ENCODE measurements at places on chromosomes 3 and 15.

GRCh38 chr3:65902304-65902793 lies 136.4 kb downstream of the MAGI1 start:
- no peak for DNase-seq

DNA sequence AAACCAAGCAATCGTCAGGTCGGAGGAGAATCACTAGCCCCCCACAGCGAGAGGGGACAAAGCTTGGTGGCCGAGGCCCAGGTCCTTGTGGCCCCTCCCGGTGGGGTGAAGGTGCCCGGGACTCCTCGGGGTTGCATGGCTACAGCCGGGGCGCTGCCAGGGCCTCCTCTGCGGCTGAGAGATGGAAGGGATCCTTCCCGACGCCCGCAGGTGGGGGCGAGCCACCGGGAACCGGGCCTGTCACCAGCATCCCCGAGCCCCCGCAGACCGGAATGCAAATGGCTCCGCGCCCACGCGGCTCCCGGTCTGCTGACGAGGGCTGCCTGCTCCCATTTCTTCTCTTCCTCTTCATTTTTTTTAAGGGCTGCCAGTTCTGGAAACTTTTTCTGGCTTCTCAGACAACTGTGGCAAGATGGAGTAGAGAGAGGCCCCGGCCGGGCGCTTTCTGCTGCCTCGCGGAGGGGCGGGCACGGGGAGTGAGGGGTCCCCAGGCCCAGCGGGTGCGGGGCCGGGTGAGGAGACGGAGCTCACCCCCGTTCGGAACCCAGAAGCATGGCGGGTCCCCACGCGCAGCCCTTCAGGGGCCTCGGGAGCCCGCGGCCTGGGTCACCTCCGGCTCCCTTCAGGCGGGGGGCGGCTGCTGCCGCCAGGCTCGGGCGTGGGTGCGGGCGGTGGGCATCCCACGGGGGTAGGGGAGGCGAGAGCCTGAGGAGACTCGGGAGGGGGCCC lies 27.5 kb downstream of the MELTF start:
- peak; percentile 54 for DNase-seq

DNA sequence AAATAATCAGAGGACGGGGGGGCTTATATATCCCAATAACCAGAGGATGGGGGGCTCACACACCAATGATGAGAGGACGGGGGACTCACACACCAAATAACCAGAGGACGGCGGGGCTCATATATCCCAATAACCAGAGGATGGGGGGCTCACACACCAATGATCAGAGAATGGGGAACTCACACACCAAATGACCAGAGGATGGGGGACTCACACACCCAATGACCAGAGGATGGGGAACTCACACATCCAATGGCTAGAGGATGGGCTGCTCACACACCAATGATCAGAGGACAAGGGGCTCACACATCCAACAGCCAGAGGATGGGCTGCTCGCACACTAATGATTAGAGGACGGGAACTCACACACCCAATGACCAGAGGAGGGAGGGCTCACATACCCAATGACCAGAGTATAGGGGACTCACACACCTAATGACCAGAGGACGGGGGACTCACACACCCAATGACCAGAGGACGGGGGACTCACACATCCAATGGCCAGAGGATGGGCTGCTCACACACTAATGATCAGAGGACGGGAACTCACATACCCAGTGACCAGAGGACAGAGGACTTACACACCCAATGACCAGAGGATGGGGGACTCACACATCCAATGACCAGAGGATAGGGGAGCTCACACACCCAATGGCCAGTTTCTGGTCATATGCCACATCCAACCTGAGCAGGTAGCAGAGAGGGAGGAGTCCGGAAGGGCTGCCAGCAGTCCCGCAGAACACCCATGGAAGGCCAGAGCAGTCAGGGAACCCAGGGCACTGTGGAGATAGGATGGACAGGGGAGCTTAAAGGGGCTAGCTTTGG lies 10.6 kb downstream of the RAB6B start:
- DNase-seq: no peak

DNA sequence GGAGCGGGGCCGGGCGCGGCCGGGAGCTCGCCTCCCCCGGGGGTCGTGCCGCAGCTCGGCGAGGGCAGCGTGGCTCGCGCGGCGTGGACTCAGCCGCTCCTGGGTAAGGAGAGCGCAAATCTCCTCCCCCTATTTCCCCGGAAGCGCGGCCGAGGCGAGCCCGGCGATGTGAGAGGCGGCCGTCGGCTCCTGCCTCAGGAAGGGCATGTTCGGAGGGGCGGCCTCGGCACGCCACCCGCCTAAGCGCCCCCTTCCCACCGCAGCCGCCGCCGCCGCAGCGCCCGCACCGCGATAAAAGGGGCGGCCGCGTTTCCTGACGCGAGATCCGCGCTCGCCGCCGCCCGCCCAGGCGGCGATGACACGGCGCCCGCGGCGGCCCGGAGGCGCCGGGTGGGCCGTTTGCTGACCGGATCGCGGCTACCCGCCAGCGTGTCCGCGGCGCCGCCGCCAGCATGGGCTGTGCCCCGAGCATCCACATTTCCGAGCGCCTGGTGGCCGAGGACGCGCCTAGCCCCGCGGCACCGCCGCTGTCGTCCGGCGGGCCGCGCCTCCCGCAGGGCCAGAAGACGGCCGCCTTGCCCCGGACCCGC lies at the start of gene PDE8A:
Gene PDE8A (plus strand): TSS at position 146 of the 590 bp plus-strand sequence. CDS start 307 bp downstream, at position 453.
- peak; percentile 37 for DNase-seq

DNA sequence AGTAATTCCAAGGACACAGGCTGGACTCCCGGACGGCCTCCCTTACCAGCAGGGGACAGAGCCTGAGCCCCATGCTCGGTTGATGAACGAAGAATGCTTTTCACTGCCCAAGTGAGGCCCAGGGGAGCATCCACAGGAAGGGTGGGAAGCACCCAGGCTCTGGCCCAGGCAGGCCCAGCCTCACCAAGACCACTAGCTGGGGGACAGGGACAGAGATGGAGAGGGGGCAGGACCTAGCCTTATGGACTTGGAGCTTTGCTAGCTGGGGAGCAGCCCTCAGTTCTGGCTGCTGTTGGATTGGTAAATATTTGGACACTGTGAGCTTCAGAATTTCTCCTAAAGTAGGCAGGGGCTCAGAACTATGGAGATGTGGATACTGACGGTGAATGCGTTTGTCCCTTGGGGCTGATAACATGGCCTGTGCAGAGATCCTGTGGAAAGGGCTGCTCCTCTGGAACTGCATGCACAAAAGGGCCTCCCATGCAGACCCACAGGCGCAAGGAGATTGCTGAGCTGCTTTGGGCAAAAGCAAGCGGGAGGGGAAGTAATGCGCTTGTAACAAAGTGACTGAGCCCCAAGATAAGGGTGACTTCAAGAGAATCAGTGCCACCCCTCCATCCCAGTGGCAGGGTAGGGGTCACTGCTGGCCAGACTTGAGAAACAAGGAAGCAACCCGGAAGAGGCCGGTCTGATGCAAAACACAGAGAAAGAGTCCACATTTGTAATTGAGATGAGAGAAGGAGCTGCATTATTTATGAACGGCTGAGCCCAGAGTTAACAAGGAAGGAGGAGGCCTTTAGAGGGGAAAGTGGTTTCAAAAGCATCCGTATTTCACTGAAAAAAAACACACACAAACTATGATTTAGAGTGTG lies 70.1 kb upstream of the MEF2A start:
- no peak for DNase-seq

- no peak for DNase-seq
Observed at GRCh38 chr15:77495838-77496596, 75.3 kb downstream of the HMG20A start.

GRCh38 chr3:171133337-171133736 lies 106.8 kb upstream of the SLC2A2 start:
- DNase-seq: no peak

DNA sequence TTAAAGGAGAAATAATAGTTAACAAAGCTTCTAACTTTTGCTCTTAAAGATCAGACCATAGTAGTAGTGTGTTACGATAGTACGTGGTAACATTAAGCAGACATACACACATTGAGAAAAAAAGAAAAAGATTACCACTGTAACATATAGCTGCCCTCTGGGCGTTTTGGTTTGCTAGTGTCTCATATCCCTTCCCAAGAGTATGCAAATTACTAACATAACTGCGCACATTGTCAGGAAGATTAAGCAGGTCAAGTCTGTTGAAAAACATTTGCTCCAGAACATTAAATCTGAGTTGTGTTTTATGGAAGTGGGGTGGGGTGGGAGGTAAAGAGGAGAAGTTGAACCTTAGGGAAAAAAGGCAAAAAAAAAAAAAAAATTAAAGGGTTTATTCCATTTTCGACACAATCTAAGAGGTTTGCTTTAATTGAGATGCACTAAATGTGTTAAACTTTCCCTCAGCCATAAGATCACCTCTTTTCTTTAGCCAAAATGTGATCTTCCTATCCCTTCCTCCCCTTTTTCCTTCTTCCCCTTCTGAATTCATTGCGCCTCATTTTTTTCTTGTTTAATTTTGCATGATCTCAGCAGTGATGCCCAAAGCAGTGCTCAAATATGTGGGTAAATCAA lies 1.5 kb upstream of the LRIG1 start:
- no peak for DNase-seq

DNA sequence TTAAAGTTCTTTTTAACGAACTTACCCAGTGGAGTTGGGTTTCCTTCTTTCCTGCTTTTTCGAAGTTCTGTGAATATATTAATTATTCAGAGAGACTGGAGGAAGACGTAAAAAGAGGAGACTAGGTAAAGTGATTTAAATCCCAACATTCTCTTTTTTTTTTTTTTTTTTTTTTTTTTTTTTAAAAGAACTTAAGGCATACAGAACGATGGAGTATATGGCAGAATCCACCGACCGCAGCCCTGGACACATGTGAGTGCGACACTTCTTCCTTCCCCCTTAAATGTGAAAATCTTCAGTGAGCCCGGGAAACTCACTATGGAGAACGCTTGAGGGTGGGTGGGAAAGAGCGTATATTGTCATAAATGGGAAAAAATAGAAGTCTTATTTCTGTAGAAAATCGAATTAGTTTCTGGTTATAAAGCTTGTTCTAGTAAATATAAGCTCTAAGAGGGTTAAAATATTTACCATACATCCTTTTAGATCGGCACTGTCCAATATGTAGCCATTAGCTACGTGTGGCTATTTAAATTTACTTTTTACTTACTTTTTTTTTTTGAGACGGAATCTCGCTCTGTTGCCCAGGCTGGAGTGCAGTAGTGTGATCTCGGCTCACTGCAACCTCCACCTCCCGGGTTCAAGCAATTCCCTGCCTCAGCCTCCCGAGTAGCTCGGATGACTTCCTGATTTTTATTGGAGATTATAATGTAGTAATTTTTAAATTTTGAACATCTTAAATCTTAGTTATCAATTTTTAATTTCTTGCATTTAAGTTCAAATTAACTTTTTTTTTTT lies 892 bp downstream of the NMD3 start:
- no peak for DNase-seq

GRCh38 chr3:150248888-150249681 lies 159.0 kb upstream of the TSC22D2 start:
- DNase-seq: no peak

DNA sequence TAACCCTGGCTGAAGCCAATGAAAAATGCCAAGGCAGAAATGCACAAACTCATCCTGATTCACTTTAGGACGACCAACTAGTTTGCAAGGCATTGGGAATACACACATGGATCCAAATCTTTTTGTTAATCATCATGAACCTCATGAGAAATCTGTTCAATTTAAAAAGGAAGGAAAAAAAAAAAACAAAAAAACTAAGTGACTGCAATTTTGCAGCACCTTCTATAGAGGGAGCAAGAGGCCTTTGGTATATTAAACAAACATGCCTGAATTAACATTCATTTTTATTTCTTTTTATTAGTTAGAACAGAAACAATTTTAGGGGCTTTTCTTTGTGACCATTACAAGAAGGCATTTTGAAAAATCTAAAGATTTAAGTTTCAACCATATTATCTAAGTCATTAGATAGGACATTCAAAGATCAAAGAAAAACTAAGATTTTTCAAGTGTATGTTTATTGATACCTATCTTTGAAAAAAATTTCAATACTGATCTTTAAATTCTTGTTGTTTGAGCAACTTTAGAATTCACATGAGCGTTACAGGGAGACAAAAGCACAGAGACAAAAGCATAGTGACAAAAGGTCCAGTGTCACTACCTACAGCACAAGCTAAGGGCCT lies 182.4 kb downstream of the CBLB start:
- DNase-seq: peak; percentile 6

DNA sequence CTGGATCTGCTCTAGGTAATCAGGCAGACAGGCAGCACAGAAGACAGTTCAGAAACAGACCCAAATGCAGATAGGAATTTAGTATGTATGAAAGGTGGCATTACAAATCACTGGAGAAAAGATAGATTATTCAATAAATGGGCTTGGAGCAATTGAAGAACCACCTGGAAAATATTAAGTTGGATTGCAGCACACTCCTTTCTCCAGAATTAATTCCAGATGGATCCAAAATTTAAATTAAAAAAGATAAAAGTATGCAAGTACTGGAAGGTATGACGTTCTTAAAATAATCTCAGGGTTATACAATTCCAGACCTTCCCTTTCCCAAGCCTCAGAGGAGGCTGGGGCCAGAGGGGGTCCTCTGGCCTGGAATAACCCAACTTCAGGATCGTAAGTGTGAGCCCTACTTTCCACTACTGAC lies 32.5 kb downstream of the HRH1 start:
- no peak for DNase-seq

DNA sequence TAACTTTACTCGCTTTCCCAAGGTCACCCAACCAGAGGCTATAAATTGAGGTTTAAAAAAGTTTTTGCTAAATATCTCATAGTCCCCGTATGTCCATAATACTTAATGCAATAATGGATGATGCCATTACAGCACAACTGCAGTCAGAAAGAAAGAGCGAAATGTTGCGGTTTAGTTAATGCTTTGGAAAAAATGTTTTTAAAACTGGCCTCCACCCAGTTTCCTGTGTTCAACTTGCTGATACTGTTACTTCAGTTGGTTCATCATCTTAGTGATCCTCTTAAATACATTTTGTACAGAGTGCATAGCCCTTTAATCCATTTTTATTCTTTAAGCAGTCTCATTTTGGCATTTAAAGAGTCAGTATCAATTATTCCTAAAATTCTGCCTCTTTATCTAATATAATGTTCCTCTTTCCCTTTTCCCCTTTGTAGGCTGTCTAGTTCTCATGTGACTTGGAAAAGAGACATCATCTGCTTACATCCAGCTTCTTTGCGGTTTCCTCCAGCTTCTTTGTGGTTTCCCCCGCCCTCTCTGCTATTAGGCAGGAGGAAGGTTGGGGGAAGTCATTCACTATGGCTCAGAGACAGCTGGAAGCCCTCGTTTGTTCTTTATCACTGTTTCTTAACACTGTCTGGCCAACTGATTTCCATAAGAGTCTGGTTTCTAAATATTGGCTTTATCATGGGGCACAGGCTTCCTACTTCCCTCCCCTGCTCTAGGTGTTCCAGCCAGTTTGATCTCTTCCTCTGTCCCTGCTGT lies 154.3 kb downstream of the GOLIM4 start:
- peak; percentile 91 for DNase-seq

GRCh38 chr15:31206386-31207181 lies 105.1 kb upstream of the TRPM1 start:
- no peak for DNase-seq

Measured in hematopoietic multipotent progenitor cell (in vitro differentiated cells).